ENCODE measurements at places on chromosomes 5 and 9.

GRCh38 chr5:41681840-41682239, 171.4 kb upstream of the PLCXD3 start:
- DNase-seq = no peak

DNA sequence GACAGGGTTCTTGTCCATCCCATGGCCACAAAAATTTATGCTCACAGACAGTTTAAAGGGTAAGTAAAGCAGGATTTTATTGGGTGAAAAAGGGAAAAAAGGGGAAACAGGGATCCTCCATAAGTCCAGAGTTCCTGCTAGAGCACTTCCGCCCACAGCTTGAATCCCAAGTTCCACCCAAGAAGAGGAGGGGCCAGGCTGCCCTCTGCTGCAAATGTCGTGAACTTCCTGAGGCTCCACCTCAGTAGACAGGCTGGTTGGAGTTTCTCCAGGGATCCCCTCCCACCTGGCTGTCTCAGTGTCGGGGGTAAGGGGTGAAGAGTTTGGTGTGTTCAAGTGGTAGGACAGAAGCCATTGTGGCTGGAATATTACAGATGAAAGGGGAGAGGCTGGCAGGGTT, 275.0 kb upstream of the SGCD start:
- DNase-seq = no peak

GRCh38 chr5:31415009-31415923, 116.6 kb downstream of the DROSHA start:
- DNase-seq = no peak

DNA sequence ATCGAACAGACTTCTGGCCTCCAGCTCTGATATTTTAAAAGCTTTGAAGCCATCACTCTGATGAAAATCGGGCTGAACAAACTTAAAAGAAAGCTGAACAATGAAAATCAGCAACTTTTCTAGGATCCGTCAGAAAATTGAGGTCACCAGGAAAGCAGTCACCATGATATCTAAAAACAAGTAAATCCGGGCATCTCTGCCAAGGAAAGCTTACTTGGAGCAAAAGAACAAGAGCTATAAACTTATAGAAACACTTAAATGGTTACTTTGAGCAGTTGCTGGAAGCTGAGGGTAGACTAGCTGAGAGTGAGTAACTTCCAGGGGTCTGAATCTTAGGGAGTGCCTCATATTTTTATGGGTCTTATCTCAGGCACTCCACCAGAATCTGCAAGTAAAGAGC, 1043.0 kb upstream of the CDH18 start:
- no peak for DNase-seq

DNA sequence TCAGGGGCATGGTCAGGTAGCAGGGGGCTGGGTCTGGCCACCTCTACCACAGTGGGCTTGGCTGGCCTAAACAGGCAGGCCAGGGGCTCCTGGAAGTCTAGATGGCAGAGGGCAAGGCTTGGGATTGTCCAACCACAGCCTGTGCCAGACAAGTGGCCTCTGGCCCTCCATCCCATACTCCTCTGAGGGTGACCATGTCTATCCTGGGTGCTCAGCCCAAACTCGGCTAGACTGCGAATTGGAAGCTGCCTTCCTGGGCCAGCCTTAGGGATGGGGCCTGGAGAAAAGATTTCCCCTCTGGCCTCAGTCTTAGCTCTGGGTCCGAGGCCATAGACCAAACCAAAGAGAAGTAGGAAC, 110.5 kb downstream of the PHF2 start:
- DNase-seq = no peak

GRCh38 chr5:96569770-96570169, 92.4 kb upstream of the CAST start:
- no peak for DNase-seq

GRCh38 chr9:90449213-90449925, 193.3 kb downstream of the DIRAS2 start:
- DNase-seq = no peak

DNA sequence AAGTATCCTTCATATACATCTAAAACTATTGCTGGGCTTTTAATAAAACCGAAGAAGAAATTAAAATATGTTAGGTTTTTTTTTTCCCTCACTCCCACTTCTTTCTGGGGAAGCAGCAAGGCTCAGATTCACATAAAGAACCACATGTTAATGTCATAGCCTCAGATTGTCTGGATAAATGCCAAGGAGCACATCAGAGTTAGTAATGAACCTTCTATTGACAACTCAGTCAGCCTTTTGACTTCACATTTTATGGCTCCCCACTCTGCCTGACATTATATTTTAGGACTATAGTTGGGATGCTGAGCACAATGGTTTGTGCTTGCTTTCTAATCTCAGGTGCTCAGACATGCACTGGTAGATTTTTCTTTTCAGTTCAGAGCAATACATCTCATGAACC, 21.8 kb downstream of the DMAC1 start:
- DNase-seq = no peak

GRCh38 chr5:154164249-154164581, 26.3 kb upstream of the GALNT10 start:
- DNase-seq = no peak

GRCh38 chr5:91382530-91383026, 539 bp downstream of the ARRDC3 start:
- DNase-seq = peak; percentile 20

GRCh38 chr5:158521995-158522394, 577.7 kb downstream of the EBF1 start:
- no peak for DNase-seq

DNA sequence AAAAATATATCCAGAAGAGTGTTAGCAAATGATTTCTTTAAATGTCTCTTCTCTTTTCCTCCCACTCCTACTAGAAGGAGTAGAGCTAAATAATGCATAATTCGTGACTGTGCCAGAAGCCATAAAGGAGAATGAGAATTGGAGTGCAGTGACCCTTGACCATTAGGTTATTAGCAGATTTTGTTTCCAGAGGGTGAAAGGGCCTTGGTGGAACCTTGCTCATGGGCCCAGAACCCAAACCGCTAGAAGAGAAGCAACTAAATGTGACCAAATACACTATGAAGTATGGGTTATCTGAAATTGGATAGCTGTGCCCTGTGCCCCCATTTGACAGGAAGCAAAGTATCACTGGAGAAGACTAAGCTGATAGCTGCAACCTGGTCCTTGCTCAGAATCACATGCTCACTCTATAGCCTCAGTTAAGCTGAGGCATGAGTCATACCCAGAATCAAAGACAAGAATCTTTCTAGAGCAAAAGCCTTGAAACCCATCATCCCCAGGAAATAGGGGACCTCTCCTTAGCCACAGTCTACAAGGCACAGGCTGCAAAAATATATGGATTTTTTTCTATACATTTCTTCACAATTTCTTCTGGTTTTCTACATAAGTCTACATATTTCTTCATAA, 36.3 kb downstream of the CAPSL start:
- no peak for DNase-seq

- no peak for DNase-seq
Observed at GRCh38 chr9:105887679-105888078, 193.3 kb downstream of the TMEM38B start.

DNA sequence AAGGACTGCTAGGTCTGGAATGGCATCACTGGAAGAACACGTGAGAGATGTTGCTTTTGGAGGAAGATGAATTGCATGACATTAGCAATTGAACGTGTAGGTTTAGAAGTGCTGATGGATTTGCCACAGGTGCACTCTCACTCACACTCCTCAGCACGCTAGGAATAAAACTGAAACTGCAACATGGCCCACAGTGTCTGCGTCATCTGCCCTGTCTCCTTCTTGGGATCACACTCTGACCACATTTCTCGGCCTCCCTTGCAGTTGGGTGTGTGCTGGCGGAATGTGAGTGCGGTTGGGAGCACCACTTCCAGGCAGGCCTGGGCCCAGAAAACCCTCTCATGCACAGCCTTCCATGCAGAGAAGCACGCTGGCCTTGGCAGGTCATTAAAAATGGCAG, 152.8 kb upstream of the LHFPL2 start:
- no peak for DNase-seq

DNA sequence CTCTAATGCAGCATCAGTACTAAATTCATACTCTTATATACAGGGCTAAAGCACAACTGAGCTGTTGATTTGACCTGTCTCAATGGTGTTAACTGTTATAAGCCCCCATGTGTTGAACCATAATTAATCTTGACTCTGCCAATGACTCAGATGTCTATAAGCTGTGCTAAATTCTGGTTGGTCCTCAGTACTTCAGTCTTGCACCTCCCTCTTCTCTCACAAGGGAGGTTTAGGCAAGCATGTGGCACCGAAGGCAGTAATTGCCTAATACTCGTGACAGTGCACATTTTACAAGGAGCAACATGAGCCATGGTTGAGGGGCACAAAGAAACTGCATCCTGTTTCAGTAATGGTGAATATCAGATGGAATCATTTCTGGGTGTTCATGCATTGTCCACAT, 255.9 kb downstream of the TRPM3 start:
- DNase-seq = no peak

- no peak for DNase-seq
Observed at GRCh38 chr5:51378061-51378409, 5.2 kb upstream of the ISL1 start.

- no peak for DNase-seq
Observed at GRCh38 chr5:67844924-67845323, 370.6 kb upstream of the PIK3R1 start.
